ENCODE measurements at places on chromosomes 5 and 9.

DNA sequence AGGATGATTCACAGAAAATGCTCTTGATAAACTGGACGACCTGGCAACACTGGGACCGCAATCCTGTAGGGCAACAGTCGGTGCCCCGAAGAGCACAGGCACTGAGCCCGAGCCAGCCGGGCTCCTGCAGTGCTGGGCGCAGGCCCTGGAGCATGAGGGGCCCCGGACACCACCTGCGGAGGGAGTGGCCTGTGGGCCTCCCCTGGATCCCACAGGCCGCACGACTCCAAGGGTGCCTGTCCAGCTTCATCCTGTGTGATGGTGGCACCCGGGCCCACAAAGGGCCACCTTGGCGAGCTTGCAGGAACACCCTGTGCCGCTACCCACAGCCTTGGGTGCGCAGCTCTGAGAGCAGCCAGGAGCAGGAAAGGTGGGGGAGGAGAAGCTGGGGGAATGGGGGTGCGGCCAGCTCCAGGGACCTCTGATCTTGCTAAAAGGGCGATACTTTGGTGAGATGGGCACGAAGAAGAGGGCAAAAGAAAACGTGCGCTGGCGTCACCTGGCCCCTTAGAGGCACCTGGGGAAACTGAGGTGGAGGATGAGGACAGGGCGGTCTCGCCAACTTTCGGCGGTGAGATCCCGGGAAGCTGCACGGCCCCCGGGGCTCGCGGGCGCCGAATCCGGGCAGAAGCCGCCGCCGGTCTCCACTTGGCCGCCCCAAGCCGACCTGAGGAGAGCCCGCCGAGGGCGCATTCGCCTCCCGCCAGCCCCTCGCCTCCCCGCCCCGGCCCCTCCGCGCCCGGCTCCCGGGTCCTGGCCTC lies 722 bp downstream of the TBC1D9B start:
- no peak for DNase-seq

DNA sequence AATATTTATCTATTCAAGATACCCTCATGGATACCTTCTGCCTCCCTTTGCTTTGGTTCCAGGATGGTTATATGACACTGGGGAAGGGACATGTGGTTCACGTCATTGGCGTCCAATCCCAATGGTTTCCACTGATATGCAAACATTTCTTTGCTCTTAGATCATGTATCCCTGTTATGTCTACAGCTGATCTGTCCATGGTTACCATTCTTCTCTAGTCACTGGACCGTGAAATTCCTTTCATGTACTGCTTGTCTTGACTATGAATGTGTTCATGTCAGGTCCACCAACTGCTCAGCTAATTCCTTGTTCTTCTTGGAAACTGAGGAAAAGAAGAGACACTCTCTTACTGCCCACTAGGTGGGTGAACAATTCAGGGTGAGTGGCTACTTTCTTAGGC lies 391.1 kb upstream of the ZNF608 start:
- DNase-seq: peak; percentile 37

GRCh38 chr5:68519143-68519542 lies 303.6 kb downstream of the PIK3R1 start:
- DNase-seq: no peak

- DNase-seq: no peak
These were observed 448.3 kb downstream of the NTRK2 start for GRCh38 chr9:85117831-85118230.

DNA sequence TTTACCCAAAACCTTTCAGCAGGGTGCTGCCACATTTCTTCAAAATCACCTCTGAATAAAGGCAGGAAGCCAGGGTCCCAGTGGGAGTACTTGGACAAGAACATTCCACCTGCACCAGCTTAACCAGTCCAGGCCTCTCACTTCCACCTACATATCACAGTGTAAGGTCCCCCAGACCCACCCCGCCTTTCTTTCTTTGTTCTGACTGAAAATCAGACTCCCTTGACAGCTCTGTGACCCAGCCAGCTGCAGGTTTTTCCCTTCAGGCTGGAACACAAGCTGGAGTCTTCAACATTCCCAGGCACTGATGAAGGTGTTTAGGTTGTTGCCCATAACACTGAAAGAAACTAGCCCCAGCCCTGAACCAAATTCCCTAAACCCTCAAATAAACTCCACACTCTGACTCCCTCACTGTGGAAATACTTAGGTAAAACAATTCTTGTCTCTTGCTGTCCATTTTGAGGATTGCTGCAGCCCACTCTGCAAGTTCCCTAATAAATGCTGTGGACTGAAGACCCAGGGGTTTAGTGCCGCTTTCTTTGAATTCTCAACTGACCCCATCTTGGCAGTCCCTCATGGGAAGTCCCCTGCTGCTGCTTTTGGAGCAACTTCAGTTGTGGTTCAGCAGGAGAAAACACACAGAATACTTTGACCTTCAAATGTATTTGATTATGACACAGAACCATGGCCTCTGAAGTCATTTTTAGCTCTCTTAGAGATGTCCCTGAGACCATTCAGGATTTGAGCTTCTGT lies 24.8 kb downstream of the P4HA2 start:
- no peak for DNase-seq

- DNase-seq: no peak
These were observed 18.8 kb downstream of the STK10 start for GRCh38 chr5:172169216-172169615.

DNA sequence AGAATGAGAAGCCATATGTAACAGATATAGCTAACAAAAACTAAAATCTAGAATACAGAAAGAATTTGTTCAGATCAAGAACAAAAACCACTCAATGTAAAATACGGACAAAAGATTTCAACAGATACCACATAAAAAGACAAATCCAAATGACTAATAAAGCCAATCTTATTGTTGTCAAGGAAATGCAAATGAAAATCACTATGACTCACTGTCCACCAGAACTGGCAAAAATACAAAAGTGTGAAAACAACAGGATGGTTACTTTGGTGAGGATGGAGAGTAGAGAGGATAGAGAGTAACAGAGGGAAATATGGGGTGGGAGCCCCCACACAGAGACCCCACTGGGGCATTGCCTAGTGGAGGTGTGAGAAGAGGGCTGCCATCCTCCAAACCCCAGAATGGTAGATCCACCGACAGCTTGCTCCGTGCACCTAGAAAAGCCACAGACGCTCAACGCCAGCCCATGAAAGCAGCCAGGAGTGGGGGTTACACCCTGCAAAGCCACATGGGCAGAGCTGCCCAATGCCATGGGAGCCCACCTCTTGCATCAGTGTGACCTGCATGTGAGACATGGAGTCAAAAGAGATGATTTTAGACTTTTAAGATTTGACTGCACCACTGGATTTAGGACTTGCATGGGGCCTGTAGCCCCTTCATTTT lies 15.2 kb upstream of the RHOBTB3 start:
- no peak for DNase-seq

DNA sequence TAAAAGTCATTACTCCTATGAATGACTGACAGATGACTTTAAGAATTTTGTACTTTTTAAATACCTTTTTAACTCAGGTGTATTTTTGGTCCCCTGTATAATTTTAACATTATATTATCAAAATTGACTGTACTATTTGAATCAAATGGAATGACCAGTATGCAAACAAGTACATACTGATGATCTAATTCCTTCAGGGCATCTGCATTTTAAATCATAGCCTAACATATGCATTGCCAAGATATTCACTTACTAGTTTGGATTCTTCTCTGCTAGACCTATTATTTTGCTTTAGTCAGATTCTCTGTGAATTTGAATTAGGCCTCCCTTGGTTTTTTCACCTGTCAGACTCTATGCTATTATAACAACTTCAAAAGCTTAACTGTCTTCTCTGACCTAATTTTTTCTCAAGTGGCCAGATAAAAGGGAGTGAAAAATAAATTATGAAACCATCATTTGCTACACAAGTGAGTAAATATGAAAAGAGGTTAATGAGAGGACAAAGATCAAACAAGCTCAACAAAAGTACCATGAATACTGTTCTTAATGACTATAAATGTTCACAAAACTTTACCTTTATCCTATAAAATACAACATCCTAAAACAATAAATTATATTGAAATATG lies 1505.2 kb upstream of the CDH9 start:
- peak; percentile 35 for DNase-seq

DNA sequence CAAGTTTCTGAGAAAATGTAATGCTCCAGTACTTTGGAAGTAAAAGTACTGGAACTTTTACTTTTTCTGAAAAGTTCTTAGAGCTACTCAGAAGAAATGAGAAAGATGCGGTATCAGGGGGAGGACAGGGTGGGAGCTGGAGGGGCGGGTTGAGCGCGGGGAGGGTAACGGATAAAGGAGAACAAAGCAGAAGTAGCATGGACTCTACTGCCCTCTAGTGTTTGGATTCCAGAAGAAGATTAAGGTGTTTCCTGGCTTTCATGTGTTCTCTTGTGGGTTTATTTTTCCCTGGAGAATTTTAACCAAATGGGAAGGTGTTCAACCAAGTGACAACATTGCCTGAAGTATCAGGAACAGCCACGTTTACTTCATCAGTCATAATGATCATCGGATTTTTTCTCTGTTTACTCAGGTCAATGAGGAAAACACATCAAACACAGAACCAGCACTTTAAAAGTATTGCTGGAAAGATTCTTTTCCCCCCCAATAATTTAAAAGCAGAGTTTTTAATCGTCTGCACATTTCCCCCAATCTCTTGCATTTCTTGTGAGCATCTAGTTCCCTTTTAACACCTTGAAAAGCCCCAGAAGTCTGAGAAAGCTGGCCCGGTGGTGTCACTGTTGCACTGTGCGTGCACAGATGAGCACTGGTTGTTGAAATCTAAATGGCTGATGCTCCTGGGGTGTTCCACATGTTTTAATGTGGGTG lies 190.6 kb downstream of the MPDZ start:
- no peak for DNase-seq

- no peak for DNase-seq
These were observed 44.9 kb downstream of the APBA1 start for GRCh38 chr9:69627281-69627680.

DNA sequence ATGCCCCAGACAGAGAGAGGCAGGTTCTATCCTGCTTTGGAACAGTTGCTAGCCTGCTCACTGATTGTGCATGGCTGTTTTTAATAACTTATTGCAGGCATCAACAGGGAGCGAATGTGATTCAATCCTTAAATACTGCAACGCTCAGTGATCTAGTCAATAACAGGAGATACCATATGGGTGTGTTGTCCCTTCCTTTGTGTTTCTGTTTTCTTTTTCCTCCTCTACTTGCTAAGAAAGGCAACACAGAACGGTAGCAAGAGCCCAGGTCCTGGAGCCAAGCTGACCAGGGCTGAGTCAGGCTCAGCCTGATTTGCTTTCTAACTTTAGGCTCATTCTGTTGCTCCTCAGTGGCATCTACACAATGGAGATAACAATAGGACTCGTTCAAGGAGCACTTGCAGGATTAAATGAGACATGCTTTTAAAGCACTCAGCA lies 98.6 kb upstream of the EQTN start:
- no peak for DNase-seq

GRCh38 chr9:95910023-95910707 lies 34.7 kb downstream of the ERCC6L2 start:
- no peak for DNase-seq

DNA sequence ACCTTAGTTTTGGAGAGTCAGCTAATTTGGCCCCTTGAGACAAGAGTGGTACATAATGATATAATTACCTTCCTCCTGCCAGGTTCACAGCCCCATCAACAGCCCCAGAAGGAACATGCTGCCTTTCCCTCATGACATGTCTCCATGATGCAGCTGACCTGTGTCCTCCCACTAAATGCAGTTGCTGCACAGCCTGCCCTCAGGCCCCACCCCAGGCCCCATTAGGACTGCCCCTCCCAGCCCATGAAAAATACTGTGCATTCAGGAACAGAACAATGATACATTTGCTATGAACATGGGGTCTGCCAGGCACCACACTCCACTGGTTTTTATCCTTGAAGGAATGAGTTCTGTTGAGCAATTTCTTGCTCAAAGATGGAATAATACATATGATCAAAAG lies 176.4 kb downstream of the C5orf15 start:
- no peak for DNase-seq

DNA sequence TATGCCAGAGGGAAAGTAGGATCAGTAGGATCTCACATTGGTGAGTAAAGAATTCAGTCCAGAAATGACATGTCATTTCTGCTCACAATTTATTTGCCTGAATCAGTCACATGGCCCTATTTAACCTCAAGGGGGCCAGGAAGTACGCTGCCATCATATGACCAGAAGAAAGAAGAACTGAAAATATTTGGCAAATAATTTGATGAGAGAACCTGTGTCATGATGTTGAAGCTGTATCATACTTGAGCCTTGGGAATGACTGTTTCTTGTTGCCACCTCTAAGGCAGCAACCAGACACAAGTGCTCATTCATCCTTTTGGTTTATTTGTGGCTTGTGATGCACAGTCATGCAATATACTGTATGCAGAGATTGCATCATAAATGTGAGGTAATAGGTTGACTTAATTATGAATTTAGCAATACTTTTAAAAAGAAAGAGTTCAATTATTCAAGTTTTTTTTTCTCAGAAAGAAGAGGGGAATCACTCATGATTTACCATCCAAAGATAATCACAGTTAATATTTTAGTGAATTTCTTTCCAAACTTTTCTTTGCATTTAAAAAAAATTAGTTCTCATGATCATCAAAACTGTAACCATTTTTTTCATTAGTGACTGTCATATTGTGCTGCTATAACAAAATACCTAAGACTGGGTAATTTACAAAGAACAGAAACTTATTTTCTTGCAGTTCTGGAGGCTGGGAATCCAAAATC lies 8.2 kb upstream of the ZFYVE16 start:
- DNase-seq: no peak

- DNase-seq: no peak
These were observed 317.3 kb upstream of the PDE4D start for GRCh38 chr5:60210810-60211209.

- DNase-seq: no peak
These were observed 548.5 kb downstream of the DTWD2 start for GRCh38 chr5:118439831-118440230.

DNA sequence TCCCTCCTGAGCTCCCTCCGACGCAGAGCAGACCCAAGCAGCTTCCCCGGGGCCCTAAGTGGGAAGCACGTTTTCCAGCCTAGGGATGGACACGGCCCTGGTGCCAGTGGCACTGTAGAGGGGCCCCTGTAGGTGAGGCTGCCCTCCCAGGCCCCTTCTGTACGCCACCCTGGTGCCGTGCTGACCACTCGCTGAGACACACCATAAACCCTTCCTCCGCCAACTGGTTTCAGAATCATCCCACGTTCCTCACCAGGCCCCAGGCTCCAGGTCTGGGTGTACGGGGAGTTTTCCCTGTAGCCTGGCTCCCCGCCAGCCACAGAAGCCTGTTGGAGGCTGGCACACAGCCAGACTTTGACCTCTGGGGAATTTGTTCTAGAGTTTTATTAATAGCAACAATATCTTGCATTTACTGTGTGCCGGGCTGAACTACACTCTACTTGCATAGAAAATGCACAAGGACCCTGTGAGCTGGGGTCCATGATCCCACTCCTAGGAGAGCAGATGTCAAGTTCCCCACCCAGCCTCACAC lies 18.2 kb upstream of the WDR38 start:
- peak; percentile 80 for DNase-seq

- no peak for DNase-seq
These were observed 49.9 kb upstream of the SLIT3 start for GRCh38 chr5:169350759-169351240.

DNA sequence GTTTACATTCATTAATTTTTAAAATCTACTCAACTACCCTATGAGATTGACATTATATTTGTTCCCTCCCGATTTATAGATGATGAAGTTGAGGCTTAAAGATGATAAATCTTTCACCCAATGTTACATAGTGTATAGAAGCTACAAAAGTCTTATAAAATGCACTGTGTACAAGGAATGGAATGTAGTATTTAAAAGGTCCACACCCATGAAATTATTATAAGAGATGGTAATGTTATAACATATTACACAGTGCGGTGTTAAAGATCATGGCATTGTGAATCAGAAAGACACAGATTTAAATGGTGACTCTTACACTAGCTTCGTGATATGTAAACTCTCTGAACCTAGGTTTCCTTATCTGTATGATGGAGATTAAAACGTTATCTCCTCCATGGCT lies 141.6 kb upstream of the CHD1 start:
- DNase-seq: no peak

Data from SHP77 (cell line).